AG08395 (cell line): ENCODE measurements at places on chromosomes 2 and 18.

- no peak for DNase-seq
Measured at GRCh38 chr2:76930056-76930744, 592.0 kb downstream of the LRRTM4 start.

- no peak for DNase-seq
Measured at GRCh38 chr18:43534511-43534910, 257.2 kb upstream of the SYT4 start.

- DNase-seq = no peak
Measured at GRCh38 chr2:21371499-21372003, 247.8 kb downstream of the TDRD15 start.

- no peak for DNase-seq
Measured at GRCh38 chr2:66813525-66813924, 378.6 kb downstream of the MEIS1 start.

DNA sequence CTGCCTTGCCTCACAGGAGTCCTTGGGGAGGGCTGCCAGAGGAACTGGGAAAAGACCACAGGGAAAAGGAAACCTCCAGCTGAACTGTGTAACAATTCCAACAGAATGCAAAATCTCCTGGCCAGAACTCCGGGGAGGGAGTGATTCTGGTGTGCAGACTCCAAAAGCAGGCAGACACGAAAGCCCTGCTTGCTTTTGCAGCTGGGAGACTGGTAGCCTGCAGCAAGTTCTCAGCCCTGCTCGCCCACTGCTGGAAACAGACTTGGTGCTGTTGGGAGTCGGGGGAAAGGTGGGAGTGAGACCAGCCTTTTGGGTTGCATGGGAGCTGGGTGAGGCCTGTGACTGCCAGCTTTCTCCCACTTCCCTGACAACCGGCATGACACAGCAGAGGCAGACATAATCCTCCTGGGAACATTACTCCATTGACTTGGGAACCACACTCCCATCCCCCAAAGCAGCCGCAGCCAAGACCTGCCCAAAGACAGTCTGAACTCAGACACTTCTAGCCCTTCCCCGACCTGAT, 26.0 kb upstream of the NMI start:
- peak; percentile 30 for DNase-seq

DNA sequence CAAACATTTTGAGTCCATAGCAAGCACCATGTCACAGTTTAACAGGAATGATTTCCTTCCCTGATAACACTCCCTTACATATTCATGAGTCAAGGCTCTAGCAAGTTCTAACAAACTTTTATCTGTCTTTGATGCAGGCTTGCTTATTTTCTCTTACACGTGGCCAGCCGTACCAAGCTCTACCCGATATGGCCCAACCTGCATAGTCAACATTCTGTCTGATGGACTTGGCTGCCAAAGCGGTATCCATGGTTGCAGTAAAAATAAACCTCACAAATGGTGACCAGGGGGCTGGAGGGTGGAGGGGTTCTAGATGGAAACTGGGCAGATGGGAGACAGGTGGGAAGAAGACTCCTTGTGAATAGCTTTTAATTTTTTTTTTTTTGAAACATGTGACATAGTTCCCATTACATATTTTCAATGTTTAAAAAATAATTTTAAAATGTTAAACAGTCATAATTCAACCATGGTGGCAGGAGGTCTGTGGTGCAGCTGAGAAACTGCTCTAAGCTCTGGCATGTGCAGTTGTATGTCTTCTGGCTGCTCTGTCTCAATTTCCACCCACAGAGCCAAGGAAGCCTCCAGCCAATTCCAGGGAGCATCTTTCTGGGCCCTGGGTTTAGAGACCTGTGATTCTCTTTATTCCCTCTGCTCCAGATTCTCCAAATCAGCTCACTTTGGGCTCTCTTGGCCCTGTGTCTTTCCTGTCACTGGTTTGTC, 20.7 kb upstream of the CXCR1 start:
- DNase-seq = no peak

- DNase-seq = no peak
Measured at GRCh38 chr2:120519469-120519868, 173.5 kb downstream of the INHBB start.

- DNase-seq = peak; percentile 2
Measured at GRCh38 chr18:41593171-41593675, 361.8 kb upstream of the PIK3C3 start.

- no peak for DNase-seq
Measured at GRCh38 chr2:209762563-209762962, 9.1 kb upstream of the UNC80 start.

DNA sequence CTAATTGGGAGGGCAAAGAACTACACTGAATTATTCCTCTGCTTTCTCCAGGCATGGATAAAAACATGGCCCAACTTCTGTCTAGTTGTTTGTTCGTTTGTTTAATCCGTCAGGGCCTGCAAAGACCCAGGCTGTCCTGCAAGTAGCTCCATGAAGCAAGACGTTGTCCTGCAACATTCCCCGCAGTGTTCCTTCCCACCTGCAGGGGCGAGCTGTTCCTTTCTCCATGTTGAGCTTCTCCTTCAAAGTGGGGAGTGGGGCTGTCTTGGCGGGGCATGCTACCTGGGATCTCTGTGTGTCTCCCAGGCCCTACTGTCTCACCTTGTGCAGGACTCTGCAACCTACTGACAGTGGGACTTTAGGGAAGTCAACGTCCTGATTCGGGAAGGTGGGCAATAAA, 264.0 kb upstream of the SMIM21 start:
- DNase-seq = no peak

GRCh38 chr2:120772261-120772660, 36.6 kb downstream of the GLI2 start:
- no peak for DNase-seq

- DNase-seq = no peak
Measured at GRCh38 chr2:2020897-2021296, 276.6 kb upstream of the PXDN start.

- DNase-seq = no peak
Measured at GRCh38 chr18:60981682-60982328, 351.4 kb upstream of the CDH20 start.

- peak; percentile 72 for DNase-seq
Measured at GRCh38 chr2:69755862-69756467, 14.0 kb downstream of the ANXA4 start.

GRCh38 chr18:50622865-50623393, 63.0 kb downstream of the MAPK4 start:
- no peak for DNase-seq

DNA sequence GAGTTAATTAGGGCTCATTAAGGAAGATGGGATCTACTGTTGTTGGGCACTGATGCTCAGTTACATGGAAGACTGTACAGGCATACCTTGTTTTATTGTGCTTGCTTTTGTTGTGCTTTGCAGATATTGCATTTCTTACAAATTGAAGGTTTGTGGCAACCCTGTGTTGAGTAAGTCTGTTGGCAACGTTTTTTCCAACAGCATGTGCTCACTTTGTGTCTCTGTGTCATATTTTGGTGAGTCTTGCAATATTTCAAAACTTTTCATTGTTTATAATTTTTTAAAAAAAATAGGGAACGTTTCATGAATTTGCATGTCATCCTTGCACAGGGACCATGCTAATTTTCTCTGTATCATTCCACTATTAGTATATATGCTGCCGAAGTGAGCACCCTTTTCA, 15.6 kb downstream of the PHLPP1 start:
- DNase-seq = no peak

DNA sequence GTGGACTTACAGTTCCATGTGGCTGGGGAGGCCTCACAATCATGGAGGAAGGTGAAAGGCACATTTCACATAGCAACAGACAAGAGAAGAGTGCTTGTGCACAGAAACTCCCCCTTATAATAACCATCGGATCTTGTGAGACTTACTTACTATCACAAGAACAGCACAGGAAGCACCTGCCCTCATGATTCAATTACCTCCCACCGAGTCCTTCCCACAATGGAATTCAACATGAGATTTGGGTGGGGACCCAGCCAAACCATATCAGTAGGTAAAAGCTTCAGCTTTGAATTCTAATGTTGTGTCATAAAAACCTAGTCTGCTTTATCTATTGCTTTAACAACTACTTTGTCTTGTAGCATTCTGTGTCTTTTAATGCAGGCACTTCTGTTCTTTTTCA, 140.4 kb upstream of the PIK3C3 start:
- no peak for DNase-seq

DNA sequence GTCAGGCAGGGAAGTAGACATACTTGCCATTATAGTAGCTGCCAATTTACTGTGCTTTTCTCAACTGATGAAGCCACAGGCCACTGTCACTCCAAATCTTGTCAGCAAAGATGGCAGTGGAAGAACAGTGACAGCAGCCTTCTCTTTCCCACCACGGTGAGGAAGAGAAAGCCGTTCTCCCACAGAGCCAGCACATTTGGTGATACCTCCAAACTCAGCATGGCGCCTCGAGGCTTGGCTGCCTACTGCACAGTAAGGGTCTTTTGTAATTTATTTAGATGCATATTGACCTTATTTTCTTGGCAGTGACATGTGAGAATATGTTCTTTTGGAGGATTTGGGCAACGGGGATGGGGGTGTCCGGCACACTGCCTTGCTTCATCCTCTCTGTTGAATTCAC, 117.2 kb upstream of the CDH20 start:
- no peak for DNase-seq

- DNase-seq = no peak
Measured at GRCh38 chr2:149731079-149731478, 143.5 kb upstream of the MMADHC start.

DNA sequence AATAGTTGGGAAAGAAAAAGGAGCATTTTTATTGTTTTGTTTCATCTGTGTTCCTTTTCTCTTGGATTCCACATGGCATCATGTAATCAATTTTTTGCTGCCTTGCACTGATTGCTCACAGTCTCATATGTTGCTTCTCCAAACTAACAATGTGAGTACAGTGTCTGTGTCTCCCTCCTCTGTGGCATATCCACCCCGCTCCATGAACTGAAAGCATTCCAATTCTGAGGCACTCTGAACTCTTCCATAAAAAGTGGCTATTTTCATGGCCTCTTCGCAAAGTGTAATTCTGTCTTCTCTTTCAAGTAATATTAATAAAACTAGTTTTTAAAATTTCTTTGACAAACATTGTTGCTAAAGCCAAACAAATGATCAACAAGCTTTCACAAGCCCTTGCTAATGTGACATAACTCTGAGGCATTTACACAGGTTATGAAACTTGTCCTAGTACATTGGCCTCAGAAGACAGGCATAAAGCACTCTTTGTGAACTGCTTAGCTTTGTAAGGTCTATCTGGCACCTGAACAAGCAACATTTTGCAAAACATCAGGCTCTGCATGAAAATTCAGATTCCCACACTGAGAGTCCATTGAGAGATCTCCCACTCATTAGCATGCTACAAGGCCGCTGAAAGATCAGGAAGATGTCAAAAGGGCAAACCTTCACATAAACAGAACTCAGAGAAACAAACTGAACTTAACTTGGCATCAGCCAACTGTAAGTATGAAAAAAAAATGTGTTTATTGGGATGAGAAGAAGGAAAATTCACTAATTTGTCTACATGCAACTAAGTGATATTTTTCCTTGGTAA, 33.0 kb downstream of the GPR75 start:
- DNase-seq = peak; percentile 6

- peak; percentile 34 for DNase-seq
Measured at GRCh38 chr2:215535741-215536140, 99.9 kb upstream of the FN1 start.

- no peak for DNase-seq
Measured at GRCh38 chr2:16304876-16305590, 360.6 kb downstream of the CYRIA start.

DNA sequence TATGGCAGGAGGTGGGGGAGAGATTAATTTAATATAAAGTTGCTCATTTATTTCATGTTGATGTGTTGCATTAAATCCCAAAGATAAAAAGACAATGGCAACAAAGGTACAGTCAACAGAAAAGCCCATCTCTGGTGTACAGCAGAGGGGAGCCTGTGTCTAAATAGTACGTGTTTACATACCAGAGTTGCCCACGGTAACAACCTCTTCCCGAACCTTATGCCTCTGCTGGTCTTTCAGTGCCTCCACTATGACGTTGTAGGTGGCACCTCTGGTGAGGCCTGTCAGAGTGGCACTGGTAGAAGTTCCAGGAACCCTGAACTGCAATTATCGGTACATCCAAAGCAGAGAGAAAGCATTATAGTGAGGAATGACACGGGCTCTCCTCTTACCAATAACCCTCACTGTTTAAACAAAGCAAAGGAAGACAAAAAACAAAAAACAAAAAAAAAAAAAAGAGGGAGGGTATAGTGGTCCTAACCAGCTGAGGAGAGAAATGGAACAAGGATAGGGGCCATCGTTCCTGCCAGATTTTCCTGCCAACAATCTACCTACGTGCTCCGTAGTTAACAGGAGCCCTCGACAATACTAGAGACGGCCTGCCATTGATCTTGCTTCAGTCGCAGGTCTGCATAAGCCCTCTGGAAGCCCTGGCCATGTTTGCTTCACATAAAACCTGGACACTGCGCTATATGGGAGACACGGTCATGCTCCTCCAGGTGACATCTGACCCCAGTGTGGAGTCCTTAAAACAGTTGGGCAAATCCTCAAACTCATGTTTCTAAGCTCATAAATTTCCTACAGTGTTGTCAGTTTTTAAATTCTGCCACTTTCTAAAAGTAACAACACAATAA, 58.5 kb downstream of the ATIC start:
- DNase-seq = no peak
